Fibroblast of gingiva (primary cell): ENCODE measurements at places on chromosomes 6 and 20.

- DNase-seq: no peak
Measured at GRCh38 chr6:112795316-112795715, 448.2 kb downstream of the RFPL4B start.

DNA sequence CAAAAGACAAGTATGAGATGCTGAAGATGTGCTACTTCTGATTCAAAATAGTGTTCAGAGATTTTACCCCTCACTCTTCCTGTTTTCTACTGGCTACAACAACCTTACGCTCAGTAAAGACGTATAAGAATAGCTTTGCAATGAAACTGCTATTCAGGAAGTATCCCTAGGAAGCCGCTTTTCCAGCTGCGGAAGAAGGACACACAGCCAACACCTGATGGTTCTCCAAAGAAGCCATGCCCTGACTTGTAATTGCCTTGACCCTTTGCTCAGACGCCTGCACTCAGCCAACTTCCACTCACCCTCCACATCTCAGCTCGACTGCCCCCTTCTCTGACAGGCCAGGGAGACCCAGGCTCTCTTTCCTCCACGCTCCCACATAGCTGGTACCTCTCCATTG, 111.6 kb downstream of the DTNBP1 start:
- no peak for DNase-seq

DNA sequence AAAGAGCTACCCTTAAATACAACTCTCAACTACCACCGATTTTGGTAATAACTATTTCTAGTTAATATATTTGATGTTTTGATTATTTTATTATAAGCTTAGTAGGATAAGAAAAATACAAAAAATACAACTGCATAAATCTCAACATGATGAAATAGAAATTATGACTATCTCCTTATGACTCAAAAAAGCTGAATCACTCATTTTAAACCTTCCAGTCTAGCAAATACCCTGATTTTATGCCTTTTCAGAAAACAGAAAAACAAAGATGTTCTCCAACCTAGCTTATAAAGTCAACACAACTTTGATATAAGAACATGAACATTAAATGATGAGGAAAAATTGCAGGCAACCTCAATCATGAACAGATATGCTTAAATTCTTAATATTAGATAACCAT, 40.2 kb upstream of the DSE start:
- no peak for DNase-seq

DNA sequence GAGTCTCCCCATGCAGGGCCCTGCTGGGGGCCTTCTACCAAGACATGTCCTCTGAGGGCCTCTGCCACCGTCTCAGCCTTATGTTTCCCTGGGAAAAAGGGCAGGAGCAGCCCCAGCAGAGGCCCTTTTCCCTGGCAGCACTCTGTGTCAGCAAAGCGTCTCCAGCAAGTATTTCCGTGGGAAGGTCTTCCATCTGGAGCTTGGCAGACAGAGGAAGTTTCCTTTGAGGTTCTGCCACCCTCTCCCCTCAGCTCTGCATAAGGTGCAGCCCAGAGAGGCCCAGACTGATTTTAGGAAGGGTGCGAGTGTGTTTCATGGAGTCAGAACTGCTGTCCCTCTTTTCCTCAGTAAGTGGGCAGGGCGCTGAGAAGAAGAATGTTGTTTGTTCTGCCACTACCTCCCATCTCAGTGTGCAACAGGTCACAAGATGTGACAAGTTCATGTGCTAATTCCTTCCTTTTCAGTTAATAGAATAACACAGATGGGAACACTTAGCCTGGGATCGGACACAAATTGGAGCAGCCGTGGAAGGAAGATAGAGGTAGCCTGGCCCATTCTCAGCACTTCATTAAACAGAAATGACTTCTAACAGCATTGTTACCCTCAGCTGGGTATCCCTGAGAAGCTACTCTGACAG, 784.4 kb downstream of the MAFB start:
- no peak for DNase-seq

DNA sequence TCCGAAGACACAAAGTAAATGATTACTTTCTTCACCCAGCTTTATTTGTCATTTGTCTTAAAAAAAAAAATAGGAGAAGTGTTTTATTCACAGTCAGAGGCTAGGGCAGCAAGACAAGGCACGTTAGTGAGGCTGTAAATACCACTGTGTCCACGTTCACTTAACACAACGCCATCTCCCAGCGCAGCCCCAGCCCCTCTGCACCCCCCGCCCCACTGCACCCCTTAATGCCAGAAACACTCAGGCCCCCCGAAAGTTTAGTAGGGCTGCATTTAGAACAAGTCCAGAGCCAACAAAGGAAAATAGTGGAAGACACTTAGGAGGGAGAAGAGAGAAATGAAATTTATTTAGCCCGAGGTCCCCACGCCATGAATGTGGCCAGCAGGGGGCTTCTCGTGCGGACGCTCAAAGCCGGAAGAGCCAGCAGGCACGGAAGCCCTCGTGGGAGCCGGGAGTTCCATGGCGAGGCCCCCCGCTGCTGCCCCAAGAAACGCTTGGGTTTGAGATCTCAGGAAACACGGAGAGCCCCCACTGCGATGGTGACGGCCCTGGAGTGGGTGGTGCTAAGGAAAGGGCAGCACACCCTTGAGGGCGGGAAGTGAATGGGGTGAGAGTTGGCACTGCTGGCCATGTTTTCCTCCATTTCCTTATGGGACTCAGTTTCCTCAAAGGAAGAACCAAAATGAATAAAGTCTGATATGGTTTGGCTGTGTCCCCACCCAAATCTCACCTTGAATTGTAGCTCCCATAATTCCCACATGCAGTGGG, 50.2 kb downstream of the IYD start:
- peak; percentile 43 for DNase-seq

- DNase-seq: peak; percentile 21
Measured at GRCh38 chr20:3068986-3069900, 2.2 kb upstream of the OXT start.

- DNase-seq: no peak
Measured at GRCh38 chr6:154356690-154357089, at the start of gene IPCEF1. TSS of gene IPCEF1 (minus strand) at chr6:154356803. CDS start at chr6:154265947, 90,856 bp downstream.

- DNase-seq: peak; percentile 35
Measured at GRCh38 chr20:44651684-44652423, at the start of gene ADA. TSS of gene ADA (minus strand) at chr20:44651699. CDS start at chr20:44651607, 92 bp downstream.
